ENCODE measurements at places on chromosomes 4 and X.

DNA sequence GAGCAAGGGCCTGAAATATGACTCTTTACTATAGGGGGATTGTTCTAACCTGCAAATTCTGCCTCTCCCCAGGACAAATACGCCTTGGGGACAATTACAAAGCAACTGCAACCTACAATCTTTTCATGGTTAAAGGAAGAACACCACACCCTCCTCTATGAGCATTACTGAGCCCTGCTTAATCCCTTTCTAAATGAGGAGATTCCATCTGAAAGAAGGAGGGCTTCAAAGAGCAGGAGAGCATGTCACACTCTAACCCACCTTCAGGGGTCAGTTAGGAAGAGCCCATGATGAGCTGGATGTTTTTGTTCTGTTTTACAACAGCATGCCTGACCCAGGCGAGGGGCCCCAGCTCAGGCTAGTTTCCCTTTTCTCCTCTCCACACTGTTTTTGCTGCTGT is 134.0 kb upstream of the ANXA3 start:
- no peak for DNase-seq

- no peak for DNase-seq
Observed at GRCh38 chrX:46611658-46612362, 38.2 kb downstream of the CHST7 start.

GRCh38 chrX:9595174-9595573 is 130.3 kb downstream of the TBL1X start:
- no peak for DNase-seq

DNA sequence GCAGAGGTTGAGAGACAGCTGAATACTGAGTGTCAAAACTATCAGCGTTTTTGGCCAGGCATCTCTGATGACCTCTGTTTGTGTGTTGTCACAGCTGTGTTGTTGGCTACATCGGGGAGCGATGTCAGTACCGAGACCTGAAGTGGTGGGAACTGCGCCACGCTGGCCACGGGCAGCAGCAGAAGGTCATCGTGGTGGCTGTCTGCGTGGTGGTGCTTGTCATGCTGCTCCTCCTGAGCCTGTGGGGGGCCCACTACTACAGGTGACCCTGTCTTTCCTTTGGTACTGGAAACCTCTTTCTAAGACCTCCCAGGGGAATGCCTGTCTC is 86.9 kb downstream of the EGF start:
- no peak for DNase-seq

GRCh38 chr4:20616848-20617247 is 83.4 kb upstream of the PACRGL start:
- no peak for DNase-seq

DNA sequence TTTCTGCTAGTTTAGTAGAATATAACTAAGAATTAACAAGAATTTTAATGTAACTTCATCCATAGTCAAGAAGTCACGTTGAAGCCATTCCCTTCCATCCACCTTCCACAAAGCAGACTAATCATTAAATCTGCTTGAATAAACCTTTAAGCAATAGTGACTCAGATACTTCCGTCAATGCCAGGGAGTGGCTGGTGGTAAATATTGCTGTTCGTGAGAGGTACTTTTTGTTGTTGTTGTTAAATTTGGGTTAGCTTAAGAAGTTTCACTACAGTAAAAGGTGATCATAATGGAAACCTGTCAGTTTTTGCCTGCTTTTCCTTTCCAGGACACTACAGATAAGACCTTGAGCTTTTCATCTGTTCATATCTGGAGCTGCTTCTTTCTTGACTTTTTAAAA is 316.3 kb downstream of the TMA16 start:
- DNase-seq: no peak

DNA sequence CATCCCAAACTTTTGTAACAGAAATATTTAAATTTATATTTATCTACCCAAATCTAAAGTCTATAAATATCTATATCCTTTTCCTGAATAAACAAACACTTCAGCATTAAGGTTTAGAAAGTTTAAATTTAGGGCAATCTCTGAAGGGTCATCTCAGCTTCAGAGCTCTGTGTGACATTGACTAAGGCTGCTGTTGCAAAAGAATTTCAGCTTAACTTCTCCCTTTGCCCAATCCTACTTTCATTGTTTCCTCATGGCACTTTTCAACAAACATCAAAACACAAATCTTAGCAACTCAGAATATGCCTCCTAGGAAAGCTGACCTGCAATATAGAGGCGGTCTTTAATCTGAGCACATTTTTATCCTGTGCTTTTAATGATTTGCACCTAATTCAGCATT is 79.7 kb upstream of the BANK1 start:
- DNase-seq: no peak

- no peak for DNase-seq
Observed at GRCh38 chr4:95084584-95084983, 326.8 kb downstream of the BMPR1B start.

All from activated CD4-positive, alpha-beta T cell treated with anti-CD3 and anti-CD28 coated beads, Interleukin-2, amount 50 U/mL, for 4 hours (primary cell).